Stimulated activated CD4-positive, alpha-beta T cell treated with anti-CD3 and anti-CD28 coated beads, TNF-alpha, amount 100 ng/mL, for 1 hour (primary cell): ENCODE measurements at places on chromosomes 13 and 19.

DNA sequence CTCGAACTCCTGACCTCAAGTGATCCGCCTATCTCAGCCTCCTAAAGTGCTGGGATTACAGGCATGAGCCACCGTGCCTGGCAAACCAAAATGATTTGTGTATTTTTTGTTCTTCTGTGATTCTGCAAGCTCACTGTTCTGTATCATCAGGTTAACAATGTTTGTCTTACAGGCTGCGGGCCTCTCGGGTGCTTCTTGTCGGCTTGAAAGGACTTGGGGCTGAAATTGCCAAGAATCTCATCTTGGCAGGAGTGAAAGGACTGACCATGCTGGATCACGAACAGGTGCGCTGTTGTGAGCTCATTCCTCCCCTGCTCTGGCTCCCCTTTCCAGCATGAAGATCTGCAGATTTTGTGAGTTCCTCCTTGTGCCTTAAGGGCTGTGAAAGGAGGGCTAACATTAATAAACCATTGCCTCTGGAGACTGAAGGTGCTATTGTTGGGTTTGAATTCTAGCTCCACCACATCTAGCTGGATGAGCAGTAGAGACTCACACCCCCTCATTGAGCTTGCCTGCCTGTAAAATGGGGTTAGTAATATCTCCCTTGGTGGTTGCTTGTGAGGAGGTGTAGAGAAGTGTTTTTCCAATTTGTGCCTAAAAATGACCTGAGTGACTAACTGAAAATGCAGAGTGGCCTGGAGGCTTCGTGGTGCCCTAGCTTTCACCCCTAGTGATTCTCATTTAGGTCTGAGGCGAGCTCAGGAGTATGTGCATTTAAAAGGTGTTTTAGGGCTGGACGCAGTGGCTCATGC lies 12.9 kb downstream of the SAE1 start:
- DNase-seq: no peak

DNA sequence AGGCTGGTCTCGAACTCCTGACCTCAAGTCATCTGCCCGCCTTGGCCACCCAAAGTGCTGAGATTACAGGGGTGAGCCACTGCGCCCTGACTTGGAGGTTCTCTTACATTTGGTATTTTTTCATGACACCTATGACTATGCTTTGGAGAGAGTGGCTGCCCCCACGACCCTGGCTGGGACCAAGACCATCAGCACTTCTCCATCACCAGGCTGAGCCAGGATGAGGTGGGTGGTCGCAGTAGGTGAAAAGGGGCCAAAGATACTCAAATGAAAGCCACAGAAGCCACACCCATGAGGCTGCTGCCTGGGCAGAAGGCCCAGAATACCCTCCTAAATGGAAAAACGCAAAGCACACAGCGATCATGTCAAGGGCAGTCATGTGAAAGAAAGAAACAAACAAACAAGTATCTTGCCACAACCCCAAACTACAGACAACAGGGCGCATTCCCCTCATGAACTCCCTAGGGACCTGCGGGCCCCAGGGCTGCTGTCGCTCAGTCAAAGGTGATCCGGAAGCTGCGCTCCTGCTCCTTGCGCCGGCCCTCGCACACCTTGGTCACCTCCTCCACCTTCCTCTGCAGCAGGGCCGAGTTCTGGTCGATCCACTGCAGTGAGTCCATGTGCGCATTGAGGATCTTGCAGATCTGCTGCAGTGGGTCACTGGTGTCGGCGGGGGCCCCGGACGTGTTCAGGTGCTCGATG lies 11.2 kb upstream of the IL4I1 start:
- no peak for DNase-seq

GRCh38 chr19:771332-771785 lies 20.4 kb downstream of the MISP start:
- no peak for DNase-seq

GRCh38 chr13:47399599-47399998 lies 502.7 kb upstream of the HTR2A start:
- DNase-seq: no peak

- DNase-seq: no peak
Observed at GRCh38 chr19:55637534-55637933, 3.3 kb upstream of the ZNF580 start.

GRCh38 chr13:90477216-90477615 lies 870.3 kb upstream of the MIR17HG start:
- no peak for DNase-seq

- DNase-seq: no peak
Observed at GRCh38 chr13:97134364-97135095, 87.6 kb upstream of the MBNL2 start.

DNA sequence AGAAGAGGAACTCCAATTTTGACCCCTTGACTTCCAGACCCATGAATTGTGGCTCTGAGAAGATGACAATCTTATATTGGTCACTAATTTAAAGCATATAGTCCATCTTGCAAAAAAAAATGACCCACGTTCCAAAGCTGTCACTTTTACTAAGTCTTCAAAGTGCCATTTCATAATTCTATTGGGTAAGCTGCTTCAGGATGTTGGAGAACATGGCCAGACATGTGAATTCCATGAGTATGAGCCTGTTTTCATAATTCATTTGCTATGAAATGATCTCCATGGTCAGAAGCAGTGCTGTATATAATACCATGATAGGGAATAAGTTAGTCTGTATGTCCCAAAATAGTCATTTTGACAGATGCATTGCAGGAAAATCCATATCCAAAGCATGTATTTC lies 1787.3 kb downstream of the SLITRK5 start:
- no peak for DNase-seq

GRCh38 chr13:114142137-114142550 lies 9.7 kb upstream of the RASA3 start:
- DNase-seq: no peak

- DNase-seq: no peak
Observed at GRCh38 chr19:5364674-5365073, 24.1 kb upstream of the PTPRS start.
